ENCODE measurements at places on chromosomes 2 and 18.

DNA sequence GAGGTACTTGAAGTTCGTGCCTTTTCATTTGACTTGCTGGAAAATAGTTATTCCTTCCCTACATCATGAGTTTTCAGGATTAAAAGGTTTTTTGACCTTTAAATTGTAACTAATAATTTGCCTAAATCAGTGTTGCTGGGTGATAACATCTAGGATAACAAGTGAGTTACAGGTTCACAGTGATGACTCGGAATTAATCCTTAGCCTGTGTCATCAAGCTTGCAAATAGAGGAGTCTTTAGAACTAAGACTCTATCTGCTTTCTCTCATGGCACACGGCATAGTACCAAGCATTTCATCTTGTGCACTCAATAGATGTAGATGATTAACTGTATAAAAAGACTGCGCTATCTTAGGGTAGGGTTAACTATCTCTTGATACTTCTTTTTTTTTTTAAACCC, 79.5 kb downstream of the CAMKMT start:
- no peak for DNase-seq

- DNase-seq = no peak
Observed at GRCh38 chr18:57210716-57211411, 64.0 kb downstream of the BOD1L2 start.

GRCh38 chr2:208300847-208301618, 35.0 kb downstream of the PIKFYVE start:
- no peak for DNase-seq

DNA sequence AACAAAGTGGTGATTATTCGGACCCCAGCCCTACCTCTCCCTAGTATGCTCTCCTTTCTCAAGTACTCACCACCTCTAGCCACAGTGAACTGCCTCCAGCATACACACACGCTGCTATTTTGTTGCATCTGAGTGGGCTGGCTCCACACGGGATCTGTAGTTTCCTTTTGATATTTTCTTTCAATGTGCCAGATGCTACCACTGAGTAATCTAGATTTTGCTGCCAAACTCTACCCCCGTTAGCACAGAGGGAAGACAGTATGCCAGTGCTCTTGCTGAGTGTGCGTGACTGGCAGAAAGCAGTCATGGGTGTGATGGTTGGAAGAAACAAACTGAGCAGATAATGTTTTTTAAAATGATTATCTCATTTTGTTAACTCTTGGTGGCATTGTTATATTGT, 11.6 kb downstream of the CFLAR start:
- DNase-seq = no peak

- no peak for DNase-seq
Observed at GRCh38 chr2:238565031-238565430, 138.3 kb downstream of the ASB1 start.

GRCh38 chr2:42060718-42061619, 13.1 kb downstream of the PKDCC start:
- DNase-seq = no peak

DNA sequence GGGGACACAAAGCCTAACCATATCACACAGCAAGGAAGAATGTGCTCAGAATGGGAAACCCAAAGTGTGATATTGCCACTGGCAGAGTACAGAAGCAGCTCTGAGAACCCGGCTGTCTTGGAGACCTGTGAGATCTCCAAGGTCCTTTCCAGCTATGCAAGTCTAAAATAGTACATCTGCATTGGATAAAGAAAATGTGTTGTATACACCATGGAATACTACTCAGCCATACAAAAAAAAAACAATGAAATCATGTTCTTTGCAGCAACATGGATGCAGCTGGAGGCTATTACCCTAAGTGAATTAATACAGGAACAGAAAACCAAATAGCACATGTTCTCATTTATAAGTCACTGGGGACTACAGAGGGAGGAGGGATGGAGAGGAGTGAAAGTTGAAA, 36.5 kb upstream of the RFX8 start:
- no peak for DNase-seq

- DNase-seq = no peak
Observed at GRCh38 chr18:5106730-5107129, 90.3 kb downstream of the AKAIN1 start.

DNA sequence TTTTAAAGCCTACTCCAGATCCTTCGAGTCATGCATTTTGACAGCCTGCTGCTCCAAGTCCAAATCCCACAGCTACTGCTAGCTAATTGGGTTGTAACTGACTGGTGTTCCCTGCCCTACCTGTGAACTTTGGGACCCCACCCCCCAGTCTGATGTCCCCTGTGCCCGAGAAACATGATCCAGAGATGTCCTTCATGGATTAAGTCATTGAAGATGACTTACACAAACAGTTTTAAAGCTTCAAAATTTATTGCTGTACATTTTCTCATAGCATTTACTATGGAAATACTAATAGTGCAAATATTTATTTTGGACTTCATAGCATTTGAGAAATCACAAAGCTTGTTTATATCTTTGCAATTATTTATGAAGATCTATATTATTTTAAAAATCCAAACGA, 73.1 kb downstream of the MBD2 start:
- no peak for DNase-seq
